ENCODE measurements at places on chromosomes 1 and 21. TPM values are rescaled to one million over a fixed set of nuclear protein-coding genes. Genes with fewer than 3 reads are reported as not detected.
A peak's percentile ranks its signal among the peaks of the same experiment; 100 is the strongest.

The VANGL2 gene
- not detected for polyA plus RNA-seq

The HPDL gene
- polyA plus RNA-seq, result 3.7 TPM

The ERG gene
- polyA plus RNA-seq, result 202 TPM

GRCh38 chr1:231522038-231522437 lies 6.4 kb upstream of the TSNAX start:
- DNase-seq, result no peak

DNA sequence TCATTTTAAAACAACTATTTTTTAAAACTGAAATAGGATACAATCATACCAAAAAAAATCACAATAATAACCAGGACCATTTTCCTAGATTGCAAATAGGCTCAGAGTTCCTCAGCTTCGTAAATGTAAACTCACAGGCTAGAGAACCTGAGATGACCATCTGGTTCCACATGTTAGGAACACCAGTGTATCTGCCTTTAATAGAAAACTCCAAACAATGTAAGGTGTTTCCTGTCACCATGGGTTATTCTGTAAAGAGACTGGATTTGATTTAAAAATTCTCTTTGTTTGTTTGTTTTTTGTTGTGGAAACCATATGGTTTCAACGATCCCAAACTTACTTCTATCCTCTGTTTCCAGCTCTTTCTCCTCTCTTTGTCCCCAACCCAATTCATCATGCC lies 197.5 kb downstream of the ZZZ3 start:
- DNase-seq, result no peak

DNA sequence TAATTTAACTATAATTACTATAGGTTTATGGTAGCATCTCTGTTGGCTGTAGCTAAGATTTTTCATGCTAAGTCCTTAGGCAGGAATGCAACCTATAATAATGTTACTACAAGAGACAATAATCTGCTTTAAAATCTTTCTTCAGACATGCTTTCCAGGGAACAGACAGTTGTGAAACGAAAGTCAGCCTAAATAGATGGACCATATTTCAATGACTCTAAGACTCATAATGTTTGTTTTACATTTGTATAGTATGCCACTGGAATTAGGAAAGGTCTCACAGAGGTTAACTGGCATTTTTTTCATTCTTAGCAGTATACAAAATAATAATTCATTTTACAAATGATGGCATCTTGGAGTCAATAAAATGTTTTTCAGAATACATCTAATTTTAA lies 8.1 kb downstream of the RERE start:
- no peak for DNase-seq

- peak; percentile 67 for DNase-seq
Measured at GRCh38 chr1:224106568-224107281, 7.2 kb upstream of the FBXO28 start.

DNA sequence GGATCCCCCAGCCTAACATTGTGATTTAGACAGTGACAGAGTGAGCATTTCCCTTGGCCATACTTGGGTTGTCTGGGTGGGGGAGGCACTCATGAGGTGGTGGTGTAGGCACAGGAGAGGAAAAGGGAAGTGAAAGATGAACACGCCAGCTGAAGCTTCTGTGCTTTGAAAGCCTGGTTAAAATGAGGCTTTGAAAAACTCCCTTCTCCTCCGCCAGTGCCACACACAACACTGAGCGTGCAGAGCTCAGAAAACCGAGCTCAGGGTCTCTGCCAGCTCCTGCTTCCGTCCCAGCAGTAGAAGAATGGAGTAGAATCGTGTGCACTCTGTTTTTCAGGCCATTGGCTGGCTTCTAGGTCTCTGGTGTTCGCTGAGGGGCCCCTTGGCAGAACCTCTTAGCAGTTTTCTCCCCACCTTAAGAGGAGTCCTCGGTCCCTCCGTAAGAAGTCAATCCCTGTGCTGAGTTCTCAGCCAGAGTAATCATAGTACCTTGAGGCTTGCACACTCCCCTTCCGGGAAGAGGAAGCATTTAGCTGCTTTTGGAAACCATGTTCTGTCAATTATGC lies 12.9 kb downstream of the PLEKHM2 start:
- DNase-seq, result no peak

The RORC gene
- not detected for polyA plus RNA-seq
